SK-MEL-5 (cell line): ENCODE measurements at places on chromosomes 11 and 22.

DNA sequence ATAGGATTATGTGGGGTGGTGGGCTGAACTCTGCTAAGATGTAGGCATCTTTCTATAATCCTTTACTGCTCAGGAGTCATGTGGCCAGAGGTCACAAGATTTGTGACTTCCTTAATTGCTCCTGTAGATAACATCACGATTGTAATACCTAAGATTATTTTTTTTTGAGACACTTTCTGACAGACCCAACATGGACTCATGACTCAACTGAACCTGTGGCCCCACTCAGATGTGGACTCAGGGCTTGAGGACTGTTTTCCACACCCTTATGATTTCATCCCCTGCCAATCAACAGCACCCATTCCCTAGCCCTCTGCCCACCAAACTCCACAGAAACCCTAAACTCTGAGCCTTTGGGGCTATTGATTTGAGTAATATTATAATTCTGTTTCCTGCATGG lies 35.6 kb upstream of the MMP7 start:
- no peak for DNase-seq

GRCh38 chr11:61895046-61895717 lies 3.8 kb upstream of the FADS3 start:
- no peak for DNase-seq

DNA sequence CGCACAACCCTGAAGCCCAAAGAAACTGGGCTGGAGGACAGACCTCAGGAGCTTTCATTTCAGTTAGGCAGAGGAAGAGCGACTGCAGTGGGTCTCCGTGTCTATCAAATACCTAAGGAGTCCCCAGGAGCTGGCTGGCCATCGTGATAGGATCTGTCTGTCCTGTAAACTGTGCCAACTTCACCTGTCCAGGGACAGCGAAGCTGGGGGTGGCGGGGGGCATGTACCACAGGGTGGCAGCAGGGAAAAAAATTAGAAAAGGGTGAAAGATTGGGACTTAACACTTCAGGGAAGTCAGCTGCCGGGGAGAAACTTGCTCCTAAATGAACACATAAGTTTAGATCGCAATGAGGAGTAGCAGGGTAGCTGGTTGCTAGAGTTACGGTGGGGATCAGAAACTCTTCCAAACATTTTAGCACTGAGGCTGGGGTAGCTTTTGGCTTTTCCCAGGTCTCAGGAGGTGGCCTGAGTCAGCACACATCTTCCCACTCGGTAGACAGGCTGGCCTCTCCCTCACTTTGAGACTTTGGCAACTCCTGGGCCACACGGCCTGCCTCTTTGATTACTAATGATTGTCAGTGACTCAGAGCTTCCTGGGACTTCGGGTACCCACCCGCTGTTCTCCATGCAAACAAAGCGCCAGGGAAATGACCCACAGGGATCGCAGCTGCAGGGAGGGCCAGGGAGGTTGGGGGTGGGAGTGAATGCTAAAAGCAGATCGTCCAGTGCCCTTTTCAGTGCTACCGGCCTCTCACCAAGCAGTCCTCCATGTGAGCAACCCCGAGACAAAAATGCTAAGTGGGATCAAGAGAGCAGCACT lies 2.9 kb upstream of the MTFP1 start:
- peak; percentile 18 for DNase-seq

DNA sequence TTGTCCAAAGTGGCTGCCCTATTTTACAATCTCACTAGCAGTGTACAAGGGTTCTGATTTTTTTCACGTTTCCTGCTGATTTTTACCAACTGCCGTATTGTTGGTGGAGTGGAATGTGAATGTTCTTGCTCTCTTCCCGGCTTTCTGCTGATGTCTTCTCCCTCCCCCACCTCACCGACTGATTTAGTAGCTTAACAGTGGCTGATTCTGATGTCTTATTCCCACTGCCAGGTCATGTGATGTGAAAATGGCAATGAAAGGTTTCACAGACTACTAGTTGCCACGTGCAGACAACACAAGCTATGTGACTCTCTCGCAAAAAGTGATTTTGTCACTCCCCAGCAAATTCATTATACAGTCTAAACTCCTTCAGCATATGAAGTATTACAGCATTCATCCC lies 17.3 kb upstream of the NEU3 start:
- DNase-seq, result peak; percentile 64

DNA sequence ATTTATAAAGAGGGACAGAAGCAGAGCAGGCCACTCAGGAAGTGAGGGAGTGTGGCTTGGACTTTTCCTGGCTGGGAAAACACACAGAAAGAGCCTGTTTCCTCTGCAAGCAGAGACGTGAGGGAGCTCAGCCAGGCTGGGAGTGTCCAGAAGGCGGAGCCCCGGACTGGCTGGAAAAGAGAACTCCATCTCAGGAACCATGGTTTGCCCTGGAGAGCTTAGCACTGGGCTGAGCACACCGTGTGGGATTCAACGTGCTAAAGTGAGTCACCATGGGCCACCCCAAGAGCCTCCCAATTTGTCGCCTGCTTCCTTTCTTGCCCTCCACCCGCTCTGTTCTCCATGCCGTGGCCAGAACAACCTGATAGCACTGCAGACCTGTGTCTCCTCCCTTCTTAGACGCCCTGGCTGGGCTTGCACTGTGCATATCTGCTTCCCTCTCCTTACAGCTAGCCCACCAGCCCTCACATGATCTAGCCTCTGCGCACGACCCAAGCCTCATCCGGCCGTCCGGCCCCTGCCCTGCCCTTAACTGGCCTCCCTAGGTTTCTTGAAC lies 51.8 kb downstream of the GALNT18 start:
- DNase-seq, result peak; percentile 4

- no peak for DNase-seq
Observed at GRCh38 chr11:133323354-133323753, 208.9 kb downstream of the OPCML start.

GRCh38 chr11:31824332-31824878 lies 13.3 kb upstream of the PAX6 start:
- DNase-seq, result no peak

GRCh38 chr11:6604081-6604626 lies 580 bp downstream of the ILK start:
- peak; percentile 63 for DNase-seq

DNA sequence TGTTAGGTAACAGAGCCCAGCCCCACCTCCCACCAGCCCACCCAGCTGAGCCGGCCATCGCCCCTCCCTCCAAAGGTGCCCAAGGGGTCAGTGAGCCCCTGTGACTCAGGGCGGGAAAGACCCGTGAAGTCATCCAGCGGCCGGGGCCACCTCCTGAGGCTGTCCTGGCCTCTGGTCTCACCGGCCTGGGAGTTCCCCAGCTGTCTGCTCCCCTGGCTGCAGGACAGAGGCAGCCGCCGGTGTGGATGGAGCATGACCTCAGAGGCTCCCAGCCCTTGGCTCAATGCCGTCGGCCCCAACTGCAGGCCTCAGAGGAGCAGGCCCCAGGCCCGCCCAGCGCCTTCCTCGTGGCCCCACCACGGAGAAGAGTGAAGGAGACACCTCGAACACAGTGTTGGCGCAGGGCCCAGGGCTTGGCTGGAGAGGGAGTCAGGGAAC lies 28.7 kb downstream of the RPL3 start:
- DNase-seq, result no peak

GRCh38 chr22:26958378-26958777 lies 301.0 kb downstream of the MIAT start:
- no peak for DNase-seq

DNA sequence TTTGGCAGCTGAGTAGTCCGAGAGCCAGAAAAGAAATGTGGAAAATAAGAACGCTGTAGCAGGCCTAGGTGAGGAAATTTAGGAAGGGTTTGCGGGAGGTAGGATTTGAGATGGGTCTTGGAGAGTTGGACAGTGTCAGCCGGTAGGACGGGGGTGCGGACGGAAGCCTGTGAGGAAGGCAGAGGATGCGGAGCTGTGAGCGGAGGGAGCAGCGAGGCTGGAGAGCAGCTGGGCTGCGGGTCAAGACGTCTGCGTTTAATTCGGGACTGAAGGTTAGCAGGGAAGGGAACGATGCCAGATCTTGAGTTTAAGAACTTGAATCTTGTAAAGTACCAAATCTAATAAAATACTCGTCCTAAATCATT lies 669 bp upstream of the TIGD3 start:
- DNase-seq, result no peak

GRCh38 chr11:65648997-65649493 lies 11.1 kb downstream of the SIPA1 start:
- DNase-seq, result no peak

DNA sequence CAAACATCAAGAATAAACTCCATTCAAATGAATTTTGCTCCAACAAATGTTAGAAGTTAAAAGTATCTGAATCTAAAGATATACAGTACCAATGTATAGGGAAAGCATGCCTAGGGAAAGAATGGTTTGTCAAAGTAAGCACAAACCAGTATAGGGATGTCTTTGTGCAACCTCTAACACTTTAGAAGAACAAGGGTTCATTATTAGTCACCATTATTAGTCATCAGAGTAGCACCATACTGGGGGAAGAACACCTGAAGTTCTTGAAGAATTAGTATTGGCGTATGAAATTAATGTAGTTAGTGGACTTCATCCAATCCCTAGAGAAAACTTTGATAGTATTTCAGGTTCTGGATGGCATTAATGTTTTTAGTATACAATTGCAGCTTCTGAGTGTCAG lies 943.7 kb downstream of the METTL15 start:
- DNase-seq, result no peak

GRCh38 chr11:2507945-2508749 lies 63.3 kb downstream of the KCNQ1 start:
- DNase-seq, result no peak

- peak; percentile 68 for DNase-seq
Observed at GRCh38 chr11:36492724-36493304, 17.3 kb downstream of the TRAF6 start.

- peak; percentile 28 for DNase-seq
Observed at GRCh38 chr11:19279451-19279850, 38.7 kb upstream of the E2F8 start.

DNA sequence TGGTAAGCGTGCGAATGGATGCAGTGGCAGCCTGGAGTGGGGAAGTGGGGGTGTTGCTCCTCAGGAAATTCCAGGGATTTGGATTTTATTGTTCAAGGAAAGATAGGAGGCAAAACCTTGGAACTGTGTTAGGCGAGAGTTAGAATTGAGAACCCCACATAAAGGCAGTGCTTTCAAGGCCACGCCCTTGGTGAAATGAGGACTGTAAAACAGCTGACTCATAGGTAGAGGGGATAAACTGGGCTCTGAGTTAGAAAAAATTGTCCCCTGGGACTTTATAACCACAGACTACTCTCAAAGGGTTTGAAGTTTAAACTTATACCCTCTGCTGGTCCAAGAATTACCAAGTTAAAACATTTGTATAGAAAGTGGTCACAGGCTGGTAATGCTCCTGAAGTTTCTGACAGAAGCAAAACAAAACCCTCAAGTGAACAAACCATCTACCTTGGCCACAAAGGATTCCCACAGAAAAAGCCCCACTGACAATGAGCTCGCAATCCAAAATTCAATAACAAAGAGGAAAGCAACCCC lies 250.3 kb upstream of the TBCEL start:
- DNase-seq, result no peak

DNA sequence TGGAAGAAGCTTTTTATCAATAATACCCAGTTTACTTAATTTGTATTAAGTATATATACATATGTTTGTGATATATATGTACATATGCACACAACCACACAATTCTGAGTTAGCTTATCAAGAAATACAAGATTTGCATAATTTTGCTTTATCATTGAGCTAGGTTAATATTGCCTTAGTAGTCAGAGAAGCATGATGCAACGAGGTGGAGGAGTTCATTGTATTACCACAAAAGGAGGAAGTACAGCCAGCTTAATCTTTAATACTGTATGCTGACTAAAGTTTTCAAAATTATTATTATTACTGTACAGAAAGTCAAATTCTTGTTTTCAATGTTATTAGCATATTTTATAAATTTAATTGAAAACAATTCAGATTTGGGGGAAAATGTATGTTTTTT lies 278.4 kb upstream of the PDGFD start:
- no peak for DNase-seq

- DNase-seq, result no peak
Observed at GRCh38 chr11:42013656-42014201, 554.3 kb upstream of the LRRC4C start.

- DNase-seq, result no peak
Observed at GRCh38 chr11:35545391-35546003, 20.1 kb upstream of the PAMR1 start.

DNA sequence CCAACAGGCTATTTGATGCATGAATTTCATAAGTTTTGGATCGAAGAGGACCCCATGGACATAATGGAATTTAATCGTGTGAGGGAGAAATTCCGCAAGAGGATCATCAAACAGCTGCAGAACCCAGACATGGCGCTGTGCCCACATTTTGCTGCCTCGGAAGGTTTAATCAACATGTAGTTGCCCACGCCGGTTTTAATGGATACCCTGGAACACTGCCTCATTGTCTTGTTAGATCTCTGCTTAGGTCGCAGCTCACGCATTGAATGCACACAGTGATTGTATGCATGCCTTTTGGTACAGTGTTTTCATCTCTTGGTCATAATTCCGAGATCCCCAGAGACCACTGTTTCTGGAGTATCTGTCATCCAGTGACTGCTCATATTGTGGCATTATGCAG lies 46.8 kb downstream of the SLN start:
- DNase-seq, result peak; percentile 83

DNA sequence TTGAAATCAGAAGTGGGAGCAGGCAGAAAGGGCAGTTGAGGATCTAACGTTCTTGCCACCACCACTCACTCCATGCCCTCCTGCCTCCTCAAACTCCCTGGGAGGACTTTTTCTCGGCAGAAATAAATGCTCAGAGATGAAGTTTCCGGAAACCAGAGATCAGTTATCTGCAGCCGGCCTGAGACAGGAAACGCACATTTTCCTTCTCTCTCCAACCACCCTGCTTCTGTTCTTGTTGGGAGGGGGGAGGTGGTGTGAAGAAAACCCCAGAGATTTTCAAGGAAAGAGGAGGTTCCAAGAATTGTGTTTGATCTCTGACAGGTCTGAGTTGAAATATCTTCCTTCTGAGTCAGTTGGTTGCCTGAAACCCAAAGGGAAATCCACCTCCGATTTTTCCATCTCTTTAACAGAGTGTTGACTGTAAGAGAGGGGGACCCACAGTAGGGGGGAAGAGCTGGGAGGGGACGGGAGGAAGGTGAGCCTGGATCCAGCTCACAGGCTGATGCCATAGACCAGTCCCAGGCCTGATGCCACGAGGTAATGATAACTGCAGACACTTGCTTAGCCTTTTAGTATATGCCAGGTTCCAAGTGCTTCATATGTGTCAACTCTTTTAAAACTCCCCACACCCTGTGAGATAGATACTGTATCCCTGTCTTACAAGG lies 100.8 kb downstream of the TRAF6 start:
- no peak for DNase-seq
